T-helper 9 cell (primary cell): ENCODE measurements at places on chromosomes 13 and 19.

- no peak for DNase-seq
These were observed 44.9 kb downstream of the RYR1 start for GRCh38 chr19:38478273-38478971.

DNA sequence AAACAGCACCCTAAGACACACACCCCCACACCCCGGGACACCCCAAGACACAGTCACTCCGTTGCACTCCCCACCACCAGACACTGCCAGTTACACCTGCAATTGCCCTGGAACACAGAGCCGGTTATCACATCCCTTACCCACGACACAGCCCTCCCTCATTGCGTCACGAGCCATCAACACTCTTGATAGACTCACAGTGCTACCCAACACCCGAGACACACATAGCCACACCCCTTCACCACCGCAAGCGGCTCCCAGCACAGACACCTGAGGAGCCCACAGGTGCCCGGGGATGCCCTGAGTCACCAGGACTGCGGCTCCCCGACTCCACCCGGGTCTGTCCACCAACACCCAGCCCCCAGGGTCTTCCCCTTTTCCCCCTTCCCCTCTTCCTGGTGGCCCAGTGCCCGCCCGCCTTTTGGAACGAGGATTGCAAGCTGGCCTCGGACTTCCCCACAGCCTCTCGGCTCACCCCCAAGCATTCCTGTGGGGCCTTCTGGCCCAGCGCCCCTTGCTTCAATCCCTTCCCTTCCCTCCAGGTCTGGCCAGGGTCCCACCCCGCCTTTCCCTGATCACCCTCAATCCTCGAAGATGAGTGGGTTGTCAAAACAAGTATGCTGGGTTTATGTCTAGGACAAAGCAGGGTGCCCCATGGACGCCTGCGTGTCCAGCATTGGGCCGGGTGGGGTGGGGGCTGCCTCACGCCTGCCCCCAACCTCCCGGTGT lies 1.7 kb upstream of the PTGER1 start:
- DNase-seq: peak; percentile 33

GRCh38 chr19:15147090-15147489 lies 39.9 kb downstream of the SYDE1 start:
- no peak for DNase-seq

DNA sequence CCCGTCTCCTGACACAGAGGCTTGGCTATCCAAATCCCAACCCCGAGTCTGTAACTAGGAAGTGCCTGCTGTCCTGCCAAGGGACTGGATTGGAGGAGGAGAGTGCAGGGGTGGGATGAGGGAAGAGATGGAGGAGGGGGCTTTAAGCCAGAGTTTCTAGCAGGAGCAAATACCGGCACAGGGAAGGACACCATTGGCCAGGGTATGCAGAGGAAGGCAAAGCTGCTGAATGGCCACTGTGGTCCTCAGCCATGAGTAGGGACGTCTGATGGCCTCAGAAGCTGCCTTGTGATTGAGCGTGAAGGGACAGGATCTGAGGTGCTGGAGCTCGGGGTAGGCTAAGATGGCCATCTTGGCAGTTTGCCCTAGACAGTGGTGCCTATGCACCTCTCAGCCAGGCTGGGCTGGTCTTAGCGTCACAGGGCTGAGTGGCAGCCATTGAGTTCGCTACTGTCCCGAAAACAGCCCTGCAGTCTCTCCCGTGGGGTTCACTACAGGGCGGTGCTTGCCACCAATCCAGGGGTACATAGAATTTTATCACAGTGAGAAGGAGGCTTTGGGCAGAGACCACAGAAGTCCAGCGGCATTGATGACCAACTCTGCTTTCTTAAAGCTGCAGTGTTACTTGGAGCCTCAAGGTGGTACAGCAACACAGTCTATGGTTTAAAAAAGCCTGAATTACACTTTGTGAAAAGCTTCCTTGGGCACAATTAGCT lies 61.8 kb downstream of the AKAP11 start:
- DNase-seq: no peak

DNA sequence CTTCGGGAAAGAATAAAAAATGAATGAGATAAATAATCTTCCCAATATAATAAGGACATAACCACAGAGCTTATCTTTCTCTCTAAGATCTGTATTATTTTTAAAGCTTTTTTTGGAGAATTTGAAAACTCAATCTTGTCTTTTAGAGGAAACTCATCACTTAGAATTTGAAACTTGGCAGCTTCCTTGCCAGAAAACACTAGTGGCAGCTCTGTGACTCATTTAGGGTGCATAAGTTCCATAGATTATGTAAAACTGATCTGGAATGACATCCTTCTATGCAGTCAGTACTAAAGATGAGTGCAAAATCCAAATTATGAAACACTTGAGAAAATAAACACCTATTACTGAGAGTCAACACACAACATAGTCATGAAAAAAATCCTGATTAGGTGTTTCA lies 848.0 kb downstream of the DACH1 start:
- DNase-seq: no peak

- DNase-seq: no peak
These were observed 14.6 kb downstream of the EDNRB start for GRCh38 chr13:77904031-77904430.

DNA sequence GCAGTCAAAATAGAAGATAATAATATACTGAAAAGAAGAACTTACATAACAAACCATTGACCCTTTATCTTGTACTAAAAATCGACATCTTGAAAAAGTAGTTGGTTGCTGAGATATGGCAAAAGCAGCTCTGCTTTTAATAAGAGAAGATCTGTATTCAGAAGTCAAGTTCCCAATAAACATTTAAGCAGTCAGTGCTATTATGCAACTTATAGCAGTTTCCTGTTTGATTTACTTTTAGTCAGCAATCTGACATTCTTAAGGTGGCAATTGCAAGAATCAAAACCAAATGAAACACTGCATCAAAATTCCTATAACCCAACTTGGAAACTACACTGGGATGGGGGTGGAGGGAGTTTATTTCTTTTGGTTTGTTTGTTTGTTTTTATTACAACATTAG lies 165.5 kb downstream of the TBC1D4 start:
- DNase-seq: no peak

DNA sequence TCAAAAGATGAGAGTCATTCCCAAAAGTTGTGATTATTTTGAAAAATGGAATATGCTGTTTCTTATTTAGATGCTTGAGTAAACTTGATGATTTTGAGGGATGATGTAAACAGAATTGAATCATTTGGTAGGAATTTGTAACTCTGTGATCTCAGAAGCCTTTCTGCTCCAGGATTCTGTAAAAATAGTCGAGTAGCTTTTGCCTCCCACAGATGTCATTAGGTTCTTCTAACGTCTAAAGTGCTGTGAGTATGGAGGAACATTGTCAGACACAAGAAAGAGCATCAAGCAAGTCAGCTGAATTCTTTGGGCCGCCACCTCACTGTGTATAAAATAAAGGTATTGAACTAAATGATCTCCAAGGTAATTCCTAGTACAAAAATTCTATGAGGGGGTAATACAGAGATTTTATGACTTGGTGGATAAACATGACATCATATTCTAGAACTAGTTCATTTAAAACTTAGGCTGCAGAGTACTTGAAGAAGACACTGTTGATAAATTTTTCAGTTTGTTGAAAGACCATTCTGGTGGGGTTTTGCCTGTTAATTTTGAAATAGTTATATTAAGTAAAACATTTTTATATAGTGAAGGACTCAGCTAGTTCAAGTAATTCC lies 1.4 kb upstream of the GPR183 start:
- no peak for DNase-seq

- DNase-seq: no peak
These were observed 406 bp upstream of the DNMT1 start for GRCh38 chr19:10195199-10195519.

GRCh38 chr19:512547-513365 lies 5.5 kb downstream of the TPGS1 start:
- no peak for DNase-seq

DNA sequence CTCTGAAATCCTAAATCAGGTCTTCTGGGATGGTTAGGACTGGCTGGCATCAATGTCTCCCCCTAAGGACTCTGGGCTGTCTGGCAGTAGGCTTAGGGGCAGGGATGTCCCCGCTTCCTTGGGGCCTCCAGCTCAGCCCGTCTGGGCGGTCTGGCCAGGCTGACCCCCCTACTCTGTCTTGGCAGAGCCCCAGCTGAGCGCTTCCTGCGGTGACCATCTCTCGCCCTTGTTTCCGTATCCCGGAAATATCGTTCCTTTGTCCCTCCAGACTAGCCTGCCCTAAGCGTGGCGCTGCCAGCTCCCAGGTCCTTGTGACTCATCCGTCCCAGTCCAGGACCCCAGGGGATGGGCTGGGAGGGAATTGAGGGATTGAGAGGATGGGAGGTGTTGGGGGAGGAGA lies 11.3 kb downstream of the GTPBP3 start:
- no peak for DNase-seq

GRCh38 chr19:29547361-29547960 lies 21.7 kb downstream of the VSTM2B start:
- no peak for DNase-seq

GRCh38 chr13:112705286-112705685 lies 15.4 kb downstream of the ATP11A start:
- no peak for DNase-seq

DNA sequence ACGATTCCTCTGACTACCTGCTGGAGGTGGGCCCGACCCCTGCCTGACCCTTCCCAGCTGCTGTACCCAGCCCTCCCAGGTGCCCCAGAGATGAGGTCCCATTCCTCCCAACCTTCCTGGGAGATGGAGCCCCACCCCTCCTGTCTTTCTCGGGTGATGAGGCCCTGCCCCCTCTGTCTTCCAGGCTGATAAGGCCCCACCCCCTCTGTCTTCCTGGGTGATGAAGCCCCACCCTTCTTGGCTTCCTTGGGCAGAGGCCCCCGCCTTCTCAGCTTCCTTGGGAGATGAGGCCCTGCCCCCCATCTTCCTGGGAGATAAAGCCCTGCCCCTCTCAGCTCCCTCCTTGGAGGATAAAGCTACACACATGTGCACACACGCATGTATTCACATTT lies 47.9 kb downstream of the CERS4 start:
- DNase-seq: no peak
